Ascending aorta (tissue), 2 donors: ENCODE measurements at places on chromosomes 1 and 21.

DNA sequence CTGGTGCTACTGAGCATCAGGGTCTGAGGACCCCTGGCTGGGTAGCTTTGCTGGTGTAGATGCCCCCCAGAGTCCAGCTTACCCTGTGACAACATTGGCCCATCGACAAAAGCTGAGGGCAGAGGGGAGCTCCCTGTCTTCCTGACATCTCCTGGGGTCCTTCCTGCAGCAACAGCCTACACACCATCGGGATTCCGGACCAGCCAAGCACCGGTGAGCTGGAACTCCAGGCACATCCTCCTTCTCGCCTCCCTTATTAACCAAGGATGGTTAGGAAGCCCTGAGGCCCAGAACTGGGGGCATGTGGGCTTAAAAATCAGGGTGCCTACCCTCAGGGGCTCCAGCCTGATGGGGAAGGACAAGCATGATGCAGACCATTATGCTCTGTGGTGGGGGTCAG lies 658.0 kb downstream of the PTPRU start:
- DNase-seq, result no peak

DNA sequence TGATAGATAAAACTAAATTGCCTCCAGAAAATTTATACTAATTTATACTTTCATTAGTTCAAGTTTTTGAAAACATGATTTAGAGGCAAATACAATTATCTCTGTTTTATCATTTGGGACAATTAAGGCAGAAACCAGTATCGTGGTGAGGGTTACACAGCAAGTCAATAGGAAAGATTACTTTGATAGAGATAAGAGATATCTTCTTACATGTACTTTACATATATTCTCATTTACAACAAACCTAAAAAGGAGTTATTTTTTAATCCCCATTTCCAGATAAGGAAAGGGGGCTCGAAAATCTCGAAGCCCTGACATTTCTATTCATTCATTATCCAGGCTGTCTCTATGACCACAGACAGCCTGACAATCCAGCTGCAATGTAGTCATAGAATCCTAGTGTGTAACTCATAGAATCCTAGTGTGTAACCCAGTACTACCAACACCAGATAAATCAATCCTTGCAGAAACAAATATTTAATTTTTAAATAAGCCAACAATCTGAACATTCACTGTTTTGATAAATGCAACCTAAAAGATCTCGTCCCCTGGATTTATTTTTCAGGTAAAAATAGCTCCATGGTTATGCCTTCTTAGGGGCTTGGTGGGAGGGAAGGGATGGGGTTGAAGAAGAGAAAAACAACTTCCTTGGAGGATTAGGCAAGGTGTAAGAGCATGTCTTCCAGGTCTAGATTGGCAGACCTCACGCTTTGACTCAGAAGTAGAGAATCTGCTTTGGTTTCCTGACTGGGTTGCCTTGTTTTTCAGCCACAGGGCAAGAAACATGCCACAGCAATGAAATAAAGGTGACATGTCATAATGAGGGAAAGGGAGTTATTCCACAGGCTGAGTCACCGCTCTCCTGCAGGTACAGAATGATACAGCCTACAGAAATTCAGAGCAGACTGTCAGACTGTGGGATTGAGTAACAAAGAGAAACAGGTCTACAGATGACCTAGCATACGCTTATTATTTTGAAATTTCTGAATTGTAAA lies 45.6 kb downstream of the IRF2BP2 start:
- DNase-seq, result no peak

DNA sequence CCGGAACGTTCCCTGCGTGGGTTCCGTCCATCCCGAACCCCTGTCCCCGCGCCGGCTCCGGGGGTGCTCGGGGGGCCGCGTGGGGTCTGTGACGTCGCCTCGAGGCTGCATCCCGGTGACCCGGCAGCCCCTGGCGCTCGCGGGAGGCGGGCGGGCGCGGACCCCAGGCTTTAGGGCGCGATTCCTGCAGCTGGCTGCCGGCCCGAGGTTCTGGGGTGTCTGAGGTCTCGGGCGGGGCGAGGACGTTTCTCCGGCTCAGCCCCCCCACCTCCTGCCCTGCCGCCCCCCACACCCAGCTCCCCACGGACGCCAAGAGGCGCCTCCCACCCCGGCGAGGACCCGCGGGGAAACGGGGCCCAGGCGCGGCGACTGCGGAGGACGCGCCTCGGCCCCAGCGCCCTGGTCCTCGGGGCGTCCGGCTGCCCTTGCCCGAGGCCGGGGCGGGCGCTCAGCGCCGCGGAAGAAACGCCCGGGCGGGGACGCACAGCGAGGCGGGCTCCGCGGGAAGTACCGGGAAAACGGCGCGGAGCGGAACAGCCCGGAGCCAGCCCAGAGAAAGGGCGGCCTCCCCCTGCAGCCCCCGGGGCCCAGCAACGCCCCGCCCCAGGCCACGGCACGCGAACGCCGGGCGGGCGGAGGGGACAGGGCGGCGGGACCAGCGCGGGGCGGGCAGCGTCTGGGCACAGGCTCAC lies 1.3 kb upstream of the PCBP3 start:
- no peak for DNase-seq

DNA sequence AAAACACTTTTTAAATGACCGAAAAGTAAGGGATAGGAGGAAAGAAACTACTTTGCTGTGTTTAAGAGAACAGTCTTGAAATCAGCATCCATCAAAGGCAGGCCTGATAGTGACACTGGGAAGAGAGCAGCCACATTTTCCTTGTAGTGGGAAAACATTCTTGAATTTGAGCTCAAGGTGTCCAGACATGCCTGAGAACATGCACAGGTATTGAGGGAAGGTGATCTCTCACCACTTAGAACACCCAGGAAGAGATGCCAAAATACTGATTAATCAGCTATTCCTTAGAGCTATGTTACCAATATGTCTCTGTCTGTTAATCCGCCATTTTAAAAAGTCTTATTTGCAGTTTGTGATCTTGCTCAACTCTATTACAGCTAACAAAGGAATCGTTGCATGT lies 25.9 kb downstream of the IL12RB2 start:
- no peak for DNase-seq

DNA sequence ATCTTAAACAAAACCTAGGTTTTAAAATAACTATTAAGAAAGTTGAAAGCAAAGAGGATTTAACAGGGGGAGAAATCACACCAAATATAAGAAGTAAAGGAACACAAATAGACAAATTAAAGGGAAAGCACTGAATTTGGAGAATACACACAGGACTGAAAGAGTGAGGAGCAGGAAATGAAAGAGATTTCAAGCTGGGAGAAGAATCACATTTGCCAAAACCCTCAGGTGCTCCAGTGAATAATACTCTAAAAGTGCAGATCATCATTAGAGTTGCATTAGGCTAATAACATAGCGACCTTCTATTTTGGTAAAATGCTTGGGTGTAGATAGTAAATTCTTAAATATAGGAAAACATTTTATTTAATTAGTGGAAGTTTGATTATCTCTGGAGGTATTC lies 127.5 kb downstream of the TNNI3K start:
- DNase-seq, result no peak

GRCh38 chr1:209435654-209436566 lies 147.6 kb upstream of the CAMK1G start:
- no peak for DNase-seq

DNA sequence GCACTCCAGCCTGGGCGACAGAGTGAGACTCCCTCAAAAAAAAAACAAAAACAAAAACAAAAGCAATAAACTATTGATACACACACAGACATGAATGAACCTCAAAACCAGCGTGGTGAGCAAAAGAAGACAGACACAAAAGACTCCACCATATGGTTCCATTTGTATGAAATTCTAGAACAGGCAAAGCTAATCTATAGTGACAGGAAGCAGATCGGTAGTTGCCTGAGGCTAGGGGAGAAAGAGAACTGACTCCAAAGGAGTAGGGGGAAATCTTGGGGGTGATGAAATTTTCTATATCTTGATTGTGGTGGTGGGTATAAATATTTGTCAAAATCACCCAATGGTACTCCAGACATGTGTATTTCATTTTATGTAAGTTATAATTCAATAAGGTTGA lies 20.9 kb downstream of the LACTBL1 start:
- no peak for DNase-seq

DNA sequence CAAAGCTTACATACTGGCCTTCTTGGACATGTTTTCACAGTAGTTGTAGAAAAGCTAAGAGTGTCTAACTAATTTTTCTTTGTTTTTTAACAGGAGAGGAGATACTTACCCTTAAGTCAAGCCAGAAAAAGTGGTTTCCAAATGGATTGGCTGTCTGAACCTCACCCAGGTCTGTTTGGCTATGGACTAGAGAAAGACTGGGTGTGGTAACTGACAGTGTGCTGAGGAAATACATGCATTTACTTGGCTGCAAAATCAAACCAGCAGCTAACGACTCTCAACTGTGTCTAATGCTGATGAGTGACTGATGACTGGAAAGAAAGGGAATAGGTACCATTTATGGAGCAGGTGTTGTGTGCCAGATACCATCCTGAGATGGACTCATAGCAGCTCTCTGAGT lies 91.1 kb downstream of the MTR start:
- DNase-seq, result no peak

DNA sequence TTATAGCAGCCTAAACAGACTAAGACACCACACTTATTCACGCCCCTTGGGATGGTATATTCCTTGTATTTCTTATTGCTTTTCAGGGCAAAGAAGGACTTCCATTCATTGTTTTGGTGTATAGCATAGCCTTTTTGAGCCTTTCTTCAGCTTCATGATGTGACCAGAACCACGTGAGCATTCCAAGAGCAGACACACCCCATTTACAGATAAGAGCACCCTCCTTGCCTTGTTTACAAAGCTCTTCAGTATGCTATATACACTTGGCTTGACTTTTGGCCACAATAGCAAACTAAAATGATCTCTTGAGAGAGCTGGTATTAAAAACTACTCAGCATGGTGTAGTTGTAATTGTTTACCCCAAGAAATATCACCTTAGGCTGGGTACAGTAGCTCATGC lies 78.7 kb downstream of the PIK3R3 start:
- no peak for DNase-seq

GRCh38 chr1:7552402-7552801 lies 218.7 kb upstream of the VAMP3 start:
- no peak for DNase-seq

GRCh38 chr1:7688659-7689058 lies 82.4 kb upstream of the VAMP3 start:
- no peak for DNase-seq

GRCh38 chr1:166017395-166017794 lies 149.4 kb downstream of the FAM78B start:
- DNase-seq, result no peak

GRCh38 chr1:92218559-92218958 lies 844 bp downstream of the C1orf146 start:
- DNase-seq, result no peak

DNA sequence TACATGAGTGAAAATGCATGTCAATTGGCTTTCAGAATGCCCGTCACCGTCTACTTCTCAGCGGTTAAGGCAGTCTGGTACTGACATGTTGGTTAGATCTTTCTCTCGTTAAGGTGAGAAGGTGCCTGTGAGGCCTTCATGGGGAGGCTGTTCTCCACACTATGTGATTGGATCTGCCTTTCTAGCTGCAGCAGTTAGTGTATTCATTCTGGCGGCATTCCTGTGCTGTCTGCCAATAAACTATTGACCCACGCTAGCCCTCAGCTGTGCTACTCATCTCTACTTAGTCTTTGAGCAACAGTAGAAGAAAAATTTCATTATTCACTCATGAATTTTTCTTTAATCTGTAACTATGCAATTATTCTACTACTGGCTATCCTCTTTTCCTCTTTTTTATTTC lies 32.0 kb downstream of the CCSAP start:
- DNase-seq, result no peak

GRCh38 chr1:93016171-93016570 lies 54.9 kb upstream of the DIPK1A start:
- no peak for DNase-seq

DNA sequence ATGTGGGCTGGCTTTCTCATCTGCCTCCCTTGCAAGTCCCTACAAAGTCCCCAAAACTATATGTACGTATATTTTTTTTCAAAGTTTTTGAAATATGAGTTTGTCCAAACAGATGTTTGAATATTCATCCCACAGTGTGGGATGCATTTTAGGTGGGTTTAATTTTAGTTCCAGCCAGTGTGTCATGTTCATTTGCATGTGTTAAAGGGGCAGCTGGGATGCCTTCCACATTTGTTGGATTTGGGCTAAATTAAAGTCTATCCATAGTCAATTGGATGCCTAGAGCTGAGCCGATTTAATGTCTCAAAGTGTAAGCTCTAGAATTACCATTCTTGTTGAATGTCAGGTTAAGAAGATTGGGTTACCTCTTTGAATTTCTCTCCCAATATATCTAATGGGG lies 139.2 kb downstream of the GALNT2 start:
- no peak for DNase-seq

DNA sequence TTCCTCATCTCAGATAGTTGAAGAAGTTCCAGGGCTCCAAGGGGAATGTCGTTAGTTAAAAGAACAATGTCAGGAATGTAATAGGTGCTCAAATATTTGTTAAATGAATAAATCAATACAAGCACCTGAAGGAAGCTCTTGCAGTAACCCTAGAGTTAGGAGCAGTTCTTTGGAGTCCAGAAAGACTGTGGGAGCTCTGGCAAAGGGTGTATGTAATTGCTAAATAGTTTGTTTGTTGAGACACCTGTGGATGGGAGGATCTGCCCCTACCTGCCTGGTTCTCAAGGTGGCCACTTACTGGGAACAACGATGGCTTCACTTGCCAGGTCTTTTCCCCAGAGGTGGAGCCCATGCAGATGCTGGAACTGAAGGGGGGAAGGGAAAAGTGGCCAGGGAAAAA lies 27.5 kb upstream of the JUN start:
- DNase-seq, result no peak

DNA sequence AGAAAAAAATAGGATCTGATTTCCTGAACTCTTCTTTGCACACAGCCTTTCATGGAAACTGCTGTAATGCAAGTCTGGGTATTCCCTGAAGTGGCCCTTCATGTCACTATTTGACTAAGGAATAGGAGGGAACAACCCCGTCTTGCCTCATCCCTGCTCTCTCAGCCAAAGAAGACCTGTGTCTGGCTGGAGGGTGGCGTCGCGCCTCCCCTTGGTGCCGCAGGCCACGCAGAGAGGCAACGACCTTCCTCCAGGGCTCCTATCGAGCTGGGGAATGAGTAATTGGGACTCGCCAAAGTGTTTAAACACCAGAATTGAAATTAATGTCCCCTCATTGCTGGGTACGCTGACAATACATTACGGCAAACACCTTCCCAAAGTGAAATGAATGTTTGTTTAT lies 129.8 kb downstream of the PBX1 start:
- DNase-seq, result no peak

DNA sequence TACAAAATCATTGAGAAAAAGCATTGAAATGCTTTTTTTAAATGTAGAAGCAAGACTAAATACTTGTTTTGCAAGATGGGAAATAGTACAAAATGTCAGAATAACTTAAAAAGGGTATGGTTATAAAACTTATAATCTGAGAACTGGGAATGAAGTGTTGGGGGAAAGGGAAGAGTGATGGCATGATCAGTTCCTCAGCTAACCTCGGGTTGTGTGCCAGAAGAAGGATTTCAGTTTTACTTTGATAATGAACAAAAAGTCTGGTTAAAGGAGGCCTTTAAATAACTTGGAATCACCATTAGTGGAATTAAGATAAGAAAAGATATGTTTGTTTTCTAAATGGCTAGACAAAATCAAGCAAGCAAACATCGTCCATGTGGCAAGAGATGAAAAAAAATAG lies 20.7 kb downstream of the NEK7 start:
- DNase-seq, result no peak
